ENCODE measurements at places on chromosomes 1 and 21.

DNA sequence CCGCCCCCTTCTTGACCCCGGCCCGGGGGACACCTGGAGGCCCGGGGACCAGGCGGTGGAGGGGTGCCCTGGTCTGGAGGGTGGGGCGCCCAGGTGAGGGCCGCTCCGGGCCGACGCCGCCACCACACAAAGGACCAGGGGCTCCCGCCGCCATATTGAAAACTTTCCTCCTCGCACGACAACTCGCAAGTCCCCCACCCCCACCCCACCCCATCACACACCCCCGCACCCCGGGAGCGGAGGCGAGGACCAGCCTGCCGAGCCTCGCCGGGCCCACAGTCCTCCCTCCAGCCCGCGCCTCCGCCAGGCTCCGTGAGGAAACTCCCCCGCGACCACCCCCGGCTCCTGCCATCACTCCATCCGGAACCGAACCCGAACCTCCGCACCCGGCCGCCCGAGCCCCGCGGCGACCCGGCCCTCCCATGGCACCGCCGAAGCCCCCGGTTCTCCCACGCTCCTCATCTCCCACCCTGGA, 733 bp downstream of the KDM5B start:
- no peak for DNase-seq

DNA sequence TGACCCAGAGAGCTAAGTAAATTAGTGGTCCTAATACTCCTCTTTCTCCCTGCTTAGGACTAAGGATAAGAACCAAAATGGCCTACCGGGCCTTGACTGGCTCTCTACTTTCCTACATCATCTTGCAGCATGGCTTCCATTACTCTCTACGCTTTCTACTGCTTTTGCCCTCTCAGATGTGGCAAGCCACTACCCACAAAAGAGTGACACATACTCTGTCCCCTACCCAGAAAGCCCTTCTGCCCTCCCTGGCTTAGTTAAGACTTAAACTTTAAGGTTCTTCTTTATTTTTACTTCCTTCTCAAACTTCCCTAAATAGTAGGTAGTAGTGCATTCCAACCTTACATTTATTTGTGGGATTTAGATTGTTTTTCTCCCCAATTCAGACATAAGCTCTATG, 228.1 kb downstream of the TPR start:
- DNase-seq: no peak

DNA sequence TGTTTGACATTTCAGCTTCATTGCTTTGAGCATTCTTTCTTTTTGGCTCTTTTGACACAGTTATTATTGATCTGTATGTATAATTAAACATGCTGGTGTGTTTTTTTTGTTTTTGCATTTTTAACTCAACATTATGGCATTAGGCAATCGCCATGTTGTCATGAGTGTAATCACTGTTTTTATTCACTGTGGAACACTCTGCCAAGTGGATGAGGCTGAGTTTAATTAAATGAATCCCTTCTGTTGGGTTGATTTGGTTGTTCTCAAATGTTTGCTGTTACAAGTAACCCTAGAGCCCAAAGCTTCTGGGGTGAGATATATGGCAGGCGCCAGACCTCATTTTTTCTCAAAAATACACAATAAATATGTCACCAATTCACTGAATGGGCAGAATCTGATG, 428.1 kb downstream of the MATN1 start:
- DNase-seq: no peak

DNA sequence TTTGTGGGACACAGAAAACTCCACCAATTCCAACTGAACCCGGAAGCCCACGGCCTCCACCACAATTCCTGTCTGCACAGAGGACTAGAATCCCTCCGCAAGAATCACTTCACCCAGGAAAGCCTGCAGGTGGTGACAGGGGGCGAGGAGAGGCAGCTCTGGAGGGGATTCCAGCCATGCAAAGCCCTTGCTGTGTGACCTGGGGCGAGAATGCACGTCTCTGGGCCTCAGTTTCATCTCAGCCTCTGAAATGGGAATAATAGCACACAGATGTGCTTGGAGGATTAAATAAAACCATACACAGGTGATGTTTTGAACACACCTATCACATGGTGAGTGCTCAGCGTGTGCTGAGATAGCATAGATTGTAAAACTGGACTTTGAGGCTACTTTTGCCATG, 14.1 kb downstream of the FBXO2 start:
- DNase-seq: no peak

DNA sequence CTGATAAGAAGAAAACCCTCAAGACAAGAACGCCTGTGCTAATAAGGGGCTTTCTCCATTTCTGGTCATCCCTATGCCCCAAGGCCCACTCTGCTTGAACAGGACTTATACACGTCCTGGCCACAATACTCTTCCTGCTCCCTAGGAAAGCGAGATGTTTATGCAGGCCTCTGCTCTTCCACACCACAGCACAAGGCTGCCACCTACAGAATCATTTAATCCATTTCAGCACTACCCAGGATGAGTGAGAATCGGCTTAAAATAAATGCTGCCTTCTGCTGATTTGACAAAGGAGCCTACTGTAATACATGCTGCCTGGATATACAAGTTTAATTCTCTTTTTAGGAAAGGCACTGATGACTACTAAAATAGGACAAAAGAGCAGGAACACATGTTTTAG, 29.4 kb downstream of the FRRS1 start:
- peak; percentile 12 for DNase-seq

DNA sequence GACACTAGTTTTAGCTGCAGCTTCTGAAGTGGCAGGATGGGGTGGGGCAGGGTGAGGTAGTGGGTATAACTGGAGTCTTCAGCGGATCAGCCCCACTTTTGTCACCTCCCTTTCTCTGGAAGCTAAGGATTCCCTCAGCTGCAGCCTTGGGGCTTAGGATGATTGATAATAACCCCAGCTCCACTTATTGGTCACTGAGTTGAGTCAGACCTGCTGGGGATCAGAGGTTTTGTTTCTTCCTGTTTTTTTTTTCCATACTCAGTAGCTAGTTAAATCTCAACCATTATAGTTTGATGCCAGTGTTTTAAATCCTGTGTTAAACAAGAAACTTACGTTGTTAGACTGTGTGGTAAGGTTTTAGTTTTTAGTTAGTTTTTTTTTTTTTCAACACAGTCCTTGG, 57.2 kb downstream of the LAMC1 start:
- DNase-seq: no peak

DNA sequence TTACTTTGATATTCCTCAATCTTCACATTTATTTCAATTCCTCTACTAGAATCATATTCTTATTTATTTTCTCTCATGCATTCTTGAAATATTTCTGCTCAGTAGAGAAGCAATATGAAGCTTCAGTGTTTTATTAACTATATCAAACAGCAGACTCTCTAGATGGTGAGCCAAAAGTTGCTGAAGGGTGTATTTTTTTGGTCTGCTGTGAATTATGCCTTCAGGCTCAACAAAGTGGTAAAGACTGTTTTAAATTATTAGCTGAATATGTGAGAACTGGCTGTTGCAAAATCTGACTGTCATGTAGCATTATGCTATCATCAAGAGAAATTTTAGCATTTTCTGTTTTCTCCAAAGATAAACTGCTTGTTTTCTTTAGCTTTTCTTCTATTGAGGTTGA, 24.9 kb upstream of the CDC42BPA start:
- no peak for DNase-seq

DNA sequence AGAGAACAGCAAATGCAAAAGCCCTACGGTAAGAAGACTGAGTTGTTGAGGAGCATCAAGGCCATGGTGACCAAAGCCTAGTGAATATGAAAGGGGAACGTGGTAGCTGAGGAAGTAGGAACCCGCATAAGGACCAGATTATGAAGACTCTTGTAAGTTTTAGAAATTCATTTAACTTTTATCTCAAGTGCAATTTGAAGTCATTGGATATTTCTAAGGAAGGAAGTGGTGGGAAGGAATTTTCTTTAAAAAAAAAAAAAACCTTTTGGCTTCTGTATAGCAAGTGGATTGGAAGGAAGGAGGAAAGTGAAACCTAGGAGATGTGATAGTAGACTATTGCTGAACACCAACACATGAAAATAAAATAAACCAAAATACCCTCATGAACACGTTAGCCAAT, 119.0 kb downstream of the TNFSF18 start:
- no peak for DNase-seq

GRCh38 chr1:244394826-244395765, 56.6 kb downstream of the ADSS2 start:
- DNase-seq: no peak

- no peak for DNase-seq
These were observed 44.9 kb downstream of the GADD45A start for GRCh38 chr1:67729872-67730271.

DNA sequence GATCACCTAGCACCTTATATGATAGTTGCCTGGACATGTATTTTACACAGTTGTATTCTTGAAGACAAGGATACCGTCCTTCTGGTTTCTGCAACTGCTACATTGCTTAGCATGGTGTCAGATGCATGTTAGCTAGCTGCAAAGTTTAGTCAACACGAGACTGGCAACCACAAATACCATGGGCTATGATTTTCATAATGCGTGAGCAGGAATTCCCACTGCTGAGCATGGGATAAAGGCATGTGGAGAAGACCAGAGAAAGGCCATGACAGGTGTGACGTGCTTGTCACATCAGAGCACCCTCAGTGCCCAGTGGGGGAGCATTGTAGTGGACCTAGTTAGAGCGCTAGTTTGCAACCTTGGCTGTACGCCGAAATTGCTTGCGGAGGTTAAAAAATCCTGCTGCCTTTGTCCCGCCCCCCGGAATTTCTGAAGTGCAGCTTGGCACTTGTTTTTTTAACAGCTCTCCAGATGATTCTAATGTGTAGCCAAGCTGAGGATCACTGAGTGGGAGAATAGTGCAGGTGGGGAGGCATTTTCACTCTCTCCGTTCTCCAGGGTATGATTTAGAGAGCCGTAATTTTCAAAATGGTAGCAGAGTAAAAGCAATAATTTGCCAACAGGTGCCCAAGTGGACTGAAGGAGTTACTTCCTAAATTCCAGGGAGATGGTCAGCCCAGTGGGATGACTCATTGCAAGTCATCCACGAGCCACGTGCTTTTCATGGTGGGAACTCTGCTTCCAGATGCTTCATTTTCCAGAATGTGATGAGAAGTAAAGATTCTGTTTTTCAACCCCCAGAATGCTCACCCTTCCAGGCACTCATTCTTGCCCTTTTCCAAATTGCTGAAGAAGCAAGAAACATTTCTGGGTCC, 81.0 kb downstream of the CNIH3 start:
- DNase-seq: no peak
